Breast epithelium (tissue), 4 donors: ENCODE measurements at places on chromosomes 5 and 9. TPM values are rescaled to one million over a fixed set of nuclear protein-coding genes. Genes with fewer than 3 reads are reported as not detected.

DNA sequence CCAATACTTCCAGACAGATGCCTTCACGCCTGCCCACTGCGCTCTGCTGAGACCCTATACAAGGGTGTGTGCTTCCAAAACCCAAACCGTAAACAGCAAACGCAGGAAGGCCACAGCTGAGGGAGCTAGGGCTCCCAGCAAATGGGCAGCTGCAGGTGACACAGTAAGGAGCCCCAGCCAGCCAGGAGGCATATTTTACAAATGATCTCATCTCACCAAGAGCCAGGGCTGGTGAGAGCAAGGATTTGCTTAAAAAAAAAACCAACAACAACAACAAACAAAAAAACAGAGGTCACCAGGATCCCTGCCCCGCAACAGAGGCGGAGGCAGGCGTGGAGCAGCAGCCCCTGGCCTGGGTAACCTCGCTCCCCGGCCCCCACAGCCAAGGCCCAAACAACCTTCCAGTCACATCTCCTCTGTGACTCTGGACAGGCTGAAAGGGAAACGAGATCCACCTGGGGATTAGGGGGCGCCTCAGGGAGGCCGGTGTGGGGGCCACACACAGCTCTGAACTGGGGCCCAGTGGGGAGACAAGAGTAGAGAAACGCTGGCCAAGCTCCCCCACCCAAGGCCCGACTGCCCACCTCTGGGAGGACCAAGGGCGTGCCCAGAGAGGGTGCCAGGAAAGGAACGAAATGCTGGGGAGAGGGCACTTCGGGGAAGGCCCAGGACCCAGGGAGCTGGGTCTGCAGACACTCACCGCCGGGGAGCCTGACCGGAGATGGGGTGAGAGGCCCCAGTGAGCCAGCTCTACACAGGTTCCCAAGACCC lies 3.3 kb downstream of the NACC2 start:
- no peaks in the 10 kb centered on the region for H3K27me3 ChIP-seq
- no peak overlapping the region for H3K4me3 ChIP-seq
- DNase-seq, result no peak
- peaks cover 33% of the 10 kb centered on the region for H3K4me1 ChIP-seq
- no peaks in the 10 kb centered on the region for H3K36me3 ChIP-seq
- H3K27ac ChIP-seq, result peak overlapping the region; percentile 85

GRCh38 chr9:112332977-112333638 lies at the start of gene PTBP3:
TSS of gene PTBP3 (minus strand) at chr9:112333619. CDS start at chr9:112297865, 35,754 bp downstream.
- DNase-seq, result peak; percentile 74
- no peaks in the 10 kb centered on the region for H3K4me1 ChIP-seq
- peak within 1 kb of the TSS; percentile 99 for H3K4me3 ChIP-seq
- H3K27me3 ChIP-seq, result no peaks in the 10 kb centered on the region

- DNase-seq, result peak; percentile 59
- H3K4me3 ChIP-seq, result no peak overlapping the region
- H3K27me3 ChIP-seq, result no peaks in the 10 kb centered on the region
- peaks cover 12% of the 10 kb centered on the region for H3K4me1 ChIP-seq
- H3K36me3 ChIP-seq, result no peaks in the 10 kb centered on the region
Measured at GRCh38 chr9:133035669-133036068, 4.9 kb downstream of the GTF3C5 start.

SIGMAR1 gene
- total RNA-seq, result 62.6 TPM
